ENCODE measurements at places on chromosomes 6 and 20.
A peak's percentile ranks its signal among the peaks of the same experiment; 100 is the strongest.

GRCh38 chr6:158069800-158070195 is 88.1 kb downstream of the SYNJ2 start:
- DNase-seq, result no peak

GRCh38 chr20:20979934-20980333 is 126.2 kb downstream of the LINC00237 start:
- DNase-seq, result no peak

DNA sequence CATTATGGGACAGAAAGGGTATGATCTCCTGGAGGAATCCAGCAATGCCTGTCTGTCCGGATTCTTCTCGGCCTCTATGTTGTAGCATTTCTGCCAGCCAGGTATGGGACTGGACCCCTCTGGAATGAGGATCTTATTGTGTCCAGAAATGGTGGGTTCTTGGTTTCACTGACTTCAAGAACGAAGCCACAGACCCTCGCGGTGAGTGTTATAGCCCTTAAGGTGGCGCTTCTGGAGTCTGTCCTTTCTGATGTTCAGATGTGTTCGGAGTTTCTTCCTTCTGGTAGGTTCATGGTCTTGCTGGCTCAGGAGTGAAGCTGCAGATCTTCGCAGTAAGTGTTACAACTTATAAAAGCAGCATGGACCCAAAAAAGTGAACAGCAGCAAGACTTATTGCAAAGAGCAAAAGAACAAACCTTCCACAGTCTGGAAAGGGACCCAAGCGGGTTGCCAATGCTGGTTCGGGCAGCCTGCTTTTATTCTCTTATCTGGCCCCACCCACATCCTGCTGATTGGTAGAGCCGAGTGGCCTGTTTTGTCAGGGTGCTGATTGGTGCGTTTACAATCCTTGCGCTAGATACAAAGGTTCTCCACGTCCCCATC is 62.3 kb upstream of the IER3 start:
- no peak for DNase-seq

DNA sequence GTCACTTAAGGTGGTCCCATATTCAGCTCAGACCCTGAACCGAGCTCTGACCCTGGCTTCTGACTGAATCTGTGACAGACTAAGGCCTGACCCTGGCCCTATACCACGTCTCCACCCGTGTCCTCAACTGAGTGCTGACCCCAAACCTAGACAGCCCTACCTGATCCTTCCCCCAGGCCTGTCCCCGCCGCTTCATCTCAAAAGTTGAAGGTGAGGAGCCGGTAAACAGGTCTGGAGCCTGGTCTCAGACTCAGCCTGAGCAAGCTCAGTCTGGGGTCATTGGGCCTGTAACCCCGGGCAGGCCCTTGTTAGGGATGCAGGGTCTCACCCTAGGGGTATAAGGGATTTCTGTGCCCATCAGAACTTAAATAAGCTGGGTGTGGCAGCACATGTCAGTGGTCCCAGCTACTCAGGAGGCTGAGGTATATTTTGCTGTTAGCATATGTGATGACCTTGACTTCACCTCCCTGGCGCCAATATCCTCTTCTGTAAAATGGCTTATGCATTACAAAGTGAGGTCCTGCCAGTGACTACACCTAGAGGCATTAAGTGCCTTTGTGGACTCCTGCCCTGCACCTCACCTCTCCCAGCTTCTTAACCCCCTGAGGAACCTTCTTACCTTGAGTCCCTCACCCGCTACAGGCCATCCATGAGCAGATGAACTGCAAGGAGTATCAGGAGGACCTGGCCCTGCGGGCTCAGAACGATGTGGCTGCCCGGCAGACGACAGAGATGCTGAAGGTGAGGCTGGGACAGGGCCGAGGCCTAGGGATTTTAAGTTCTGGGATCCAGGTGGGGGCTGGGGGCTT is 20.0 kb downstream of the RBCK1 start:
- no peak for DNase-seq

- DNase-seq, result no peak
These were observed 136.0 kb downstream of the MMUT start for GRCh38 chr6:49327005-49327404.

DNA sequence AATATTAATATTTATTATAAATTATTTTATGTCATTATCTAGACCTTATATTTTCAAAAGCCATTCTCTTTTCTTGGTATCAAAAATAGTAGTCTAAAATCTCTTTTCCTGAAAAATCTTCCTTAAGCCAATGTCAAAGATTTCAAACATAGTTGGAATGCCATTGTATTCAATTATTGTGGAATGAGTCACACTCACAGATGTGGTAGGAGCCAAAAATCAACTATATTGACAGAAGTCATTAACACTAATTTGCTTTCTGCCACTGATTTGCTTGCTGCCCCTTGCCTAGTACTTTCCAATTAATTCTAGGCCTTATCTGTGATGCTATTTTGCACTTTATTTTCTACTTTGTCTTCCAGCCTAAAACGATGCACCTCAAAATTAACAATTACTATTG is 1326.3 kb upstream of the GJE1 start:
- peak; percentile 1 for DNase-seq

- no peak for DNase-seq
These were observed 142.3 kb downstream of the AKAP7 start for GRCh38 chr6:131277591-131277990.

GRCh38 chr20:4637081-4637797 is 84.5 kb upstream of the PRND start:
- DNase-seq, result no peak

DNA sequence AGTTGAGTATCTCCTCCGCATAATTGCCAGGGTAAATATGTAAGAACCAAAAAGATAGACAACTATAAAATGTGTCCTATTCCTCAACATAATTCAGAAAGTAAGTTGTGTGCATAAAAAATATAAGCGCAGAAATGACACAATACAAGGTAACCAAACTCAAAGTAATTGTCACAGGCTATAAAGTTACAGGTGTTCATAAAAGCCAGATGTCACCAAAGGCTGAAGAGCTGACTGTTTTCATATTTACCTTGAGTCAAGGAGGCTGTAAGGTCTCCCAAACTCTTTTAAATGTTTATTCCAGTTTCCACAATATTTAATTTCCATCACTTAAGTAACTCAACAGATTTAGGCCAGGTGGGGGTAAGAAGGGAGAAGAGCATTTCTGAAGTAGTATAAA is 192.2 kb upstream of the MARCKS start:
- no peak for DNase-seq

- DNase-seq, result no peak
These were observed 371.1 kb upstream of the POU3F2 start for GRCh38 chr6:98463038-98464000.

DNA sequence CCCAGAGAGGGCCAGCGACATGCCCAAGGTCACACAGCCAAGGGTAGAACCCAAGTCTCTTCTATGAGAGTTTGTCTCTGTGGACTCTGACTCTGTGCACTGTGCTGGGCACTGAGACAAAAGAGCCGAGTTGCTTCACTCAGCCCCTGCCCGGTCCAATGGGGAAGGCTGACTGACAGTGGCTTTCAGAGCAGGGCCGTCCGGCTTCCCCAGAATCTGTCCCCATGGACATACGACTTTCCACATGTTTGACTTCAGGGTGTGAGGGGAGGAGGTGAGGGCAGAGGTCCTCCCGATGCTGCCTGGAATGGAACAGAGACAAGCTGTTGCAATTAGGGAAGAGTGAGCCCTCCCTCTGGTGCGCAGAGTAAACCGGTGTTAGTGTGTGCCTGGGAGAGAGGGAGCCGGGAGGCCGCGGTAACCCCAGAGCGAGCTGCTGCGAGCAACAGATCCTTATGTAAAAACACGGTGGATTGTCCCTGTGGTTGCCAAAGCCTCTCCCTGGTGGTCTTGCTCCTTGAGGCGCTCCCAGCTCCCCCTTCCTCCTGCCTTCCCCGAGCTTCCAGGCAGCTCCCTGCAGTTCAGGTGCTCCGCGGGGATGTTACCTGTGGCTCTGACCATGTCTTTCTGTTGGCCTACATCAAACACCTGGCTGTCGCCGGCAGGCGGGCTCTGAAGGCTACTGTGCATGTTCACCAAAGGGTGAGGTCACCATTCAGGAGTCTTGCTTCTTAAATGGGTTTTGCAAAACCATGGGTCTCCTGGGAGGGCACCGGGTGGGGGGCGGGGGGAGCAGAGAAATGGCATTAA is 672 bp downstream of the SIRPA start:
- DNase-seq, result no peak

GRCh38 chr20:61055180-61056010 is 196.7 kb upstream of the CDH4 start:
- no peak for DNase-seq

GRCh38 chr6:17839513-17840223 is 132.9 kb upstream of the NUP153 start:
- no peak for DNase-seq

DNA sequence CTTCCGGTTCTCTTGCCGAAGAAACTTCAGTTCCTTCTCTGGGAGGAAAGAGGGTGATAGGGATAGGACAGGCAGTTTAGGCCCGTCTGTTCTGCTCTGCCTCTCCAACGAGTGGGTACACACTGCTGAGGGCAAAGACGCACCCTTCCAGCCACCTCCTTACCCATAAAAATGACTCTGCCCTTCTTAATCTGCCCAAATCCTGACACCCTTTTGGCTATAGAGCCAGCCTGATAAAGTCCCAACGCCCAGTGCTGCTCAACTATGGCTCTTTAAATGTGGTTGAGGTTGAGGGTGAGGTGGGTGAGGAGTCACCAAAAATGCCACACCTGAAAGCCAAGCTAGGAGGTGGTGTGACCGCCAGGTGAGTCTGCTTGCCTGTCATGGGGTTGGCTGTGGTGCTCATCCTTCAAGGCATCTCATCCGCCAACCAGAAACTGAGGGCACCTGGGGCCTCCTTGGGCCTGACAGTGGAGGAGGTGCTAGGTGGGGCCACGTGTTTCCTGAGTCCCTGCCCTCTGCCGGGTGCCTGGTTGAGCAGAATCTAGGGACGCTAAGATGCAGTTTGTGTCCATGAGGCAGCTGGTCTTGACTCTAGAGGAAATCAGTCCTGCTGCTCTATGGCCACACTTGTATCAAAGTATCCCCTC is 16.3 kb downstream of the CCDC167 start:
- DNase-seq, result no peak

- no peak for DNase-seq
These were observed 79.4 kb downstream of the JAG1 start for GRCh38 chr20:10594296-10594868.

- DNase-seq, result no peak
These were observed 2.3 kb downstream of the PM20D2 start for GRCh38 chr6:89148016-89148750.

DNA sequence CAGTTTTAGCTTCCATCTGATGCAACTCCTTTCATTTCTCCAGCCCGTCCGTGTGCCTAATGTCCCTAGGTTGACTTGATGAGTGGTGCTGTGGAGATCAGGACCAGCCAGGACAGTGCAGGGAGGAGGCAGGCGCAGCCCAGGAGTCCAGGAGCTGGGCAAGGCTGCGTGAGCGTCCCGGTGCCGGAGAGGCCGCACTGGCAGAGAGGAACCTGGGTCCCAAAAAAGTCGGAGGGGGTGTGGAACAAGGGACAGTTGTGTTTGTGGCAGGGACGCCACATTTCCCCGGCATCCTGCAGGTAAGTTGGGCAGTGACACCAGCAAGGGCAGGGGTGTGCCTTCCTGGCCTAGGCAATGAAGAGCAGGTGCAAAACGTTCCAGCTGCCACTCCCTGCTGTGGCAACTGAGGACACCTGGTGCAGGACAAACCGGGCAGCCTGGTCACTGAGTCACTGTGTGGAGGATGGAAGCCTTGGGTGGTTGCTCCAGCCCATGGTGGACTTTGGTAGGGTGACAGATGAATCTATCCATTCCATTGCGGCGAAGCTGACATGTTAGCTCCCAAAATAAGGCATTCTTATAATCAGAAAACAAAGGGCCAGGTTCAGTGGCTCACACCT is 53.2 kb downstream of the RAMACL start:
- no peak for DNase-seq

DNA sequence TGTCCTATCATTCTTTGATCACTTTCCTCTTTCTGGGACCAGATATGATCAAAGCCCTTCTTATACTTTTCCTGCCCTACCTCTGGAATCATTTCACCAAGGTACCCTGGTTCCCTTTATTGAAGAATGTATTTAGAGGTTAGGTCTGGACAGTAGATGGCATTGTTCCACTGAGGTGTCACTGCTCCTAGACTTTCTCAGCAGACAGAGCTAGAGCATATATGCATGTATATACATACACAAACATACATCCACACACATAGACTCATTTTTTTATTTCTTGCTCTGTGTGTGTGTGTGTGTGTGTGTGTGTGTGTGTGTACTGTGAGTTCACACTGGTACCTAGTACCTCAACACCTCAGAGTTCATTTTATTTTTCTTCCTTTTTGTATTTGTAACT is 40.9 kb downstream of the PTPRA start:
- no peak for DNase-seq

DNA sequence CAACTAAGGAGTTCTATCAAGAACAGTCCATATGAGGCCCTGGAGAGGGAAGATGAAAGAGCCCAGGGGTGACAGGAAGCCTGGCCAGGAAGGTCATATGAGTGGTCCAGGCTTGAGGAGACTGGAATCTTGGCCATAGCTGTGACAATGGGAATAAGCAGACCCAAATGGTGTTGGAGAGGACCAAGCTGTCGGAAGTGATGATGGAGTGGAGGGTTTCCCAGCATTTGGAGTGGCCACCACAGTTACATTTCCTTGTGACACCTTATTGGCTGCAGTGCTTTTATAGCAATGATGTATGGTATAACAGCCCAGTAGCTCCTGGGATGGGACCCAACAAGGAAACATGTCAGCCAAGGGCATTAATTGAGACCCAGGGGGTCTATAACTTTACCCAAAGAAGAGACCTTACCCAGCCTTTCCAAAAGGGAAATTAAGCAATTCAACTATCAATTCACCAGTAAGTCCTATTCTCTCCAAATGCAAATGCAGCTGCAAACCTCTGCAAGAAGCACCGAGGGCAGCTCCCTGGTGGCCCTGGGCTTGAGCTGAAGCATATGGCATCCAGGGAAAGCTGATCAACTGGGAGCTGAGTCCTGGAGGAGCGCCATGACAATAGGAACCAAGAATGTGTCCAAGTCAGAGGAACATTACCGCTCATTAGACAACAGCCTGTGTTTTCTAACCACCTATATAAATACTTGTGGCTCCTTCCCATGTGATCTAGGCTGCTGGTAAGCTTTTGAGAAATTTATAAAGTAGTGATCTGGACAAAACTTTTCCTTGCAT is 219.4 kb downstream of the SOD2 start:
- no peak for DNase-seq

GRCh38 chr6:54286141-54286540 is 22.1 kb upstream of the TINAG start:
- no peak for DNase-seq

DNA sequence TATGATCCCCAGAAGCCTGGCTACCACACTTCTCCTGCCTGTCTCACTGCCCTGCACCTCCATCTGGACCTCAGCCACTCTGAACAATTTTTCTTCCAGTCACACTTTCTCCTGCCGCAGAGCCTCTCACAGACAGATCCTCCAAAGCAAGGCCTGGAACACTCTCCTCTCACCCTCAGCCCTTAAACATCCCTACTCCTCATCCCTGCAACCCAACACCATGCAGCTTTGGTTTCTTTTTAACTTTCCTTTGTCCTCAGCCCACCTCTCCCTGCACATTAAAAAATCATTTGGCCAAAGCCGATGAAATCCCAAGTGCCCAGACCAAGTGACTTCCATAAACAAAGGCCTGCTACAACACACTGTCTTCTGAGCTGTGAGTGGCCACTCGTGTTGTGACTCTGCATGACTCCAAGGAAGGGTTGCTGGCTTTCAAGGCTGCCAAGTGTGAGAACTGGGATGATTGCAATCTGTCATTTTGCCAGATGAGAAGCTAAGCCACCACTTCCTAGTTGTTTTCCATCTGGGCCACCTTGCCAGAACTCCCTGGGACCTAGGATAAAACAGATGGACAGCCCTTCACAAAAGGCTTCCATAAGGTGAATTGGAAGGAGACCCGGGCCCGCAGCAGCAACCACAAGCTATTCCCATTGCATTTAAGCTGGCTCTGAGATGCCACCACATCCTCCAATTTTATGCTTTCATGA is 144.4 kb upstream of the SSTR4 start:
- DNase-seq, result no peak

Measured in fibroblast of skin of left biceps (primary cell).